ENCODE measurements at places on chromosomes 2 and 18.

- DNase-seq: no peak
These were observed 81.1 kb upstream of the NYAP2 start for GRCh38 chr2:225318440-225318839.

DNA sequence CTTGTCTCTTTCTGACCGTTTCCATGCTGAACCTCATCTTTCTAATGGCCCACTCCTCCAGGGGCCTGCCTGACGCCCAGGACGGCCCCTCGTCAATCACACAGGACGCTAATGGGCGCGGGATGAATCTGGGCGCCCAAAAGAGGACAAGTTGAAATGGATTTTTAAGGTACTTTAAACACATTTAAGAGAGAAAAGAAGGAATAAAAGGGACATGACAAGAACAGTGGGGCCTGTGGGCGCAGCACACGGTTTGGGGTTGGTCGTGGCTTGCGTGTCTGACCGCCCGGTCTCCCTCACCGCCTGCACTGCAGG lies 607 bp upstream of the UBE2F start:
- no peak for DNase-seq

DNA sequence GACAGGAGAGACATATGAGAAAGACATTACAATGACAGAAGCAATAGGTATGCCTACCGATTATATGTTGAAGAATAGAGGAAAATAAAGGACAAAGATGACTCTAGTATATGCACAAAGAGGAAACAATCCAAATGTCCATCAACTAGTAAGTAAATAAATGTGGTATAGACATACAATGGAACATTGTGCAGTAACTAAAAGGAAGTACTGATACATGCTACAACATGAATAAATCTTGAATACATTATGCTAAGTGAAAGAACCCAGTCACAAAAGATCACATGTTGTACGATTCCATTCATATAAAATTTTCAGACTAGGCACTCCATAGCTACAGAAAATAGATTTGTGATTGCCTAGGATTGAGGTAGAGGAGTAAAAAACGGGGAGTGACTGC lies 28.5 kb upstream of the PGAP1 start:
- no peak for DNase-seq

DNA sequence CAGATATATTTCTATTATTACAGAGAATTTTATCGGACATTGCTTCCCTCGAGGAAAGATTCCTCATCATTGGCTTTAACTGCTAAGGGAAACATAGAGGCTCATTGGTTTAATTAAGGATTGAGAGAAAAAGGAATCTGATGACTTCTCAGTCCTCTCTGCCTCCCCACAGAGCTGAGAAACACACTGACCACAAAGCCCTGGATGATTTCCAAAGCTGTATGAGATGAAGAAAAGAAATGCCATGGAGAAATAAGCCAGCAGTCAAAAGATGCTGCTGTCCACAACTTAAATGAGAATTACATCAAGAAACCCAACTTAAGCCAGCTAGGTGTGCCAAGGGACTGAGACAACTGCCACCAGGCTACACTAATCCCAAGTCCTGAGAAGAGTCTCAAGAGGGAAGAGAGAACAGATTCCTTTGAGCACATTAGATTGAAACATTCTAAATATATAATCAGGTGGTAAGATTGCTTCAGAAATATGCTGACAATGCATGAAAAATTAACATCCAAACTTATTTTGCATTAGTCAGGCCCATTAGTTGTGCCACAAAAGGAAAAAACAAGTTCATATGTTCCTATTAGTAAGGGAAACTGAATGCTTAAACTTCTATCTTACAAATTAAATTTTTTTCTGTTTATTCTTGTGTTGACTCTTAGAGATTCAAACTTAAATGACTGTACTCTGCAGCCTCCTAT lies 308.1 kb upstream of the CYRIA start:
- DNase-seq: peak; percentile 1

DNA sequence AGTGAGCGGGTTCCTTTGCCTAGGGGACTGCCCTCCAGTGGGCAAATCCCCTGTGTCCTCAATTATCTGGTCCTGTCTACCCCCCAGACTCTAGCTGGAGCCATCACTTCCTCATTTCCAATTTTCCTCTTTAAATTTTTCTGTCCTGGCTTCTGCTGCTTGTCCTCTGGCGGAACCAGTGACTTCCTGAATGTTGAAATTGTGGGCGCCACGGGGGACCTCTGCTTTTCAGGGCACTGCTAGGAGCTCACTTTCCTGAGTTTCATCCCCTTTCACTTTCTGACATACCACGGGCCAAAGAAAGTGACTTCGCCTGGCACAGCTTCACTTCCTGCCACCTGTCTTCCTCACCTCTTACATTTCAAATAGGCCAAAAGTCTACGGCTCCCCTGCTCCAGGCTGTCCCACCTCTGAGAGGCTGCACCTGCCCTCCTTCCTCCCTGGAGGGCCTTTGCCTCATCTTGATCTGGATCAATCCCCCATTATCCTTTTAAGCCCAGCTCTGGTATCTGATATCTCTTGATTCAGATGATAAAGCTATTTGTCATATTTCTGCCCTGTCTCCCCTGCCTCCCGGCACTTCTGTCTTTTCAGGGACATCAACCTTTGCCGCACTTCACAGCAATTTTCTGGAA lies 1.4 kb upstream of the MARCO start:
- no peak for DNase-seq

DNA sequence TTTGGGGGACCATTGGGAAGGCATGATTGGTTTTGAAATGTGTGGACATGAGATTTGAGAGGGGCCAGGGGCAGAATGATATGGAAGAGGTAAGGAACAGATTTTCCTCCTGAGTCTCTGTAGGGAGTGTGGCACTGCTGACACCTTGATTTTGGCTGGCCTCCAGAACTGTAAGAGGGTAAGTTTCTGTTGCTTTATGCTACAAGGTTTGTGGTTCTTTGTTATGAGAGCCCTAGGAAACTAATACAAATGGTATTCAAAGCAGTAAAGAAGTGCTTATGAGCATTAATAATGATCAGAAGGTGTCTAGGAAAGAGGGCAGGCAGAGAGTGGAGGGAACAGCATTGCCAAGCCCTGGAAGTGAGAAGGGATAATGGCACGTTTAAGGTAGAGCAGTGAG lies 574.3 kb upstream of the NXPH2 start:
- no peak for DNase-seq

GRCh38 chr2:85913884-85914881 lies 25.4 kb upstream of the ST3GAL5 start:
- peak; percentile 82 for DNase-seq

DNA sequence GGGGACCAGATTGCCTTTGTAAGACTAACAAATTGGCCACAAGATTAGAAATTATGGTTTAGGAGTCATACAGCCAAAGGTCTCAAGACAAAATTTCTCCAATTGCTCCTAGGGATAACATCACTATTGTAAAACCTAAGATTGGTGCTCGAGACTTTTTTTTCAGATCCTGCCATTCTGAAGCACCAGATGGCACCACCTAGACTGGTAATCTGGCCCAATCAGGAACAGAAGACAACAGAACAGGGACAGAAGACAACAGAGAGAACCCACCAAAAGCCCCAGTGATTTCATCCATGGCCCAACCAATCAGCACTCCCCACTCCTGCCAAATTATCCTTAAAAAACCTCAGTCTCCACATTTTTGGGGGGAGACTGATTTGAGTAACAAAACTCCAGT lies 66.8 kb downstream of the LINC00305 start:
- no peak for DNase-seq

DNA sequence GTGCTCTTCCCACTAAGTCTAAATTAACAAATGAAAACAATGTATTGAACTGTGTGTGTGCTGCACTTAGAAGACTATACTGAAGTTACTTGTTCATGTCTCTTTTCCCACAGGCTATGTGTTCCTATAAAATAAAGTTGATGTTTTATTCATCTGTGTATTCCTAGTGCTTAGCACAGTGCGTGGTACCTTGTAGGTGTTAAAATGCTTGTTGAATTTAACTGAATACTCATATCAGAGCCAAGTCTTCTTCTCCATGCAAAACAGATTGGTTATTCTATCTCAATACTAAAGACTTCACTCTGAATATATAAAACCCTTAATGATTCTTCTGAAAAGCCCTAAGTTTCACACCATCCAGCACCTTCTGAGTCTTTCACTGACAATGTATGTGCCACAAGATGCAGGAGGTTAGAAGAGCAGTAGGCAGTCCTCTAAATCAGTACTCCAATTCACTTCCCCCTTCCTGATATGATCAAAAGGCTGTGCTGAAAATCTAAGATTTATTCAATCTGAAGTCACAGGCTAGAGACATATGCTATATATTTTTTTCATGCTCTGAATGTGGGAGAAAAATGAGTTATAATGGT lies 231.7 kb upstream of the CCDC150 start:
- DNase-seq: no peak

- no peak for DNase-seq
These were observed 199.5 kb upstream of the MEIS1 start for GRCh38 chr2:66235428-66235827.

GRCh38 chr2:70775141-70775540 lies 7.1 kb upstream of the ADD2 start:
- no peak for DNase-seq

- peak; percentile 94 for DNase-seq
These were observed 349.8 kb downstream of the TNS1 start for GRCh38 chr2:217652761-217653639.

GRCh38 chr2:106057206-106057605 lies 136.9 kb downstream of the UXS1 start:
- DNase-seq: no peak

- DNase-seq: peak; percentile 45
These were observed 120.5 kb downstream of the AGAP1 start for GRCh38 chr2:235614176-235614860.

- DNase-seq: no peak
These were observed 24.7 kb downstream of the SNORC start for GRCh38 chr2:232894746-232895145.

DNA sequence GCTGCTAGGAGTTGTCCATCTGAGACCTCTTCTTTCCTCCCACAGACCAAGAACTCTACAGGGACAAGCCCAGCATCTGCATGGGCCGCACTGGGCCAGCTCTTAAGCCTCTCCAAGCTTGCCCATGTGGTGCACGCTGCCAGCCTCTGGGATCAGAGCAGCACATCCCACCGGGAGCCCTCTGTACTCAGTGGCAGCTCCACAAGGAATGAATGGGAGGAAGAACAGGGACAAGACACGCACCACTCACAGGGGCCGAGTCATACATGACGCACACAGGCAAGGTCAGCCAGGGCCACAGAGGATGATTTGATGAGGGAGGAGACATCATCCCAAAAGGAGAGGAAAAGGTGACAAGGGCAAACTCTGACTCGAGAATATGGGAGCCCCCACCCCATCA lies 268.3 kb downstream of the KLHL29 start:
- no peak for DNase-seq

DNA sequence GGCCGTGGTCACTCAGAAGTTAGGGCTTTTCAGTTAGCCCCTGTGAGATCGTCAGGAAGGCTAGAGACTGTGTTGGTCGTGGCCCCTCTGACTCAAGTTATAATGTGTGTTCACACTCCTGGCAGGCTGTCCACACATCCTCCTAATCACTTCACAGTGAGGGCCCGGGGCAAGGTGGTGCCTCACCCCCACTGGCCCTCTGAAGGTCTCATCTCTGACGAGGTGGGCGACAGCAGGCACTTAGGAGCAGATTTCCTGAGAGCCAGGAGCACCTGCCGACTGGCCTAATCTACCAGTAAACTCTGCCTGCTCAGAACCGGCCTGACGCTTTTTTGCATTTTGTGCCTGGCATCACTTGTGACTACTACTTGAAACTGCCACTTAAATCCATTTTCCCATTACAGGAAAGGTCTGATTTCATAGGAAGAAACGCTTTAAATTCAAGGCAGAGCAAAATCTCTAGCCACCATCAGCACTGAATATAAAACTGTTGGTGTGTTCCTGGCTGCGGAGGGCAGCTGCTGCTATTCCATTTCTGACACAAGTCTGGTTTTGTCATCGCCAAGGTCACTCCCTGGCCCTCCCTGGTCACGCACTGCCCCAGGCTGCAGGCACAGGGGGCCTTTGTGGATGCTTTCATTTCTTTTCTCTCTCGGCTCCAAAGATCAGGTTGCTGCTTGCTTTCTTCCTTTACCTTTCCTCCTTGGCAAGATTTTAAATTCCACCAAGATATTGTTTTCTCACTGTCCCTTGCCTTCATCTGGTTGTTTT lies 48.0 kb downstream of the RAB12 start:
- no peak for DNase-seq

- DNase-seq: no peak
These were observed 155.3 kb downstream of the RAD51AP2 start for GRCh38 chr2:17362956-17363355.

- no peak for DNase-seq
These were observed 12.6 kb upstream of the GALM start for GRCh38 chr2:38653380-38653714.

GRCh38 chr2:206727287-206727686 lies 9.1 kb upstream of the DYTN start:
- no peak for DNase-seq

- peak; percentile 36 for DNase-seq
These were observed 35.7 kb downstream of the THUMPD2 start for GRCh38 chr2:39743269-39743776.

DNA sequence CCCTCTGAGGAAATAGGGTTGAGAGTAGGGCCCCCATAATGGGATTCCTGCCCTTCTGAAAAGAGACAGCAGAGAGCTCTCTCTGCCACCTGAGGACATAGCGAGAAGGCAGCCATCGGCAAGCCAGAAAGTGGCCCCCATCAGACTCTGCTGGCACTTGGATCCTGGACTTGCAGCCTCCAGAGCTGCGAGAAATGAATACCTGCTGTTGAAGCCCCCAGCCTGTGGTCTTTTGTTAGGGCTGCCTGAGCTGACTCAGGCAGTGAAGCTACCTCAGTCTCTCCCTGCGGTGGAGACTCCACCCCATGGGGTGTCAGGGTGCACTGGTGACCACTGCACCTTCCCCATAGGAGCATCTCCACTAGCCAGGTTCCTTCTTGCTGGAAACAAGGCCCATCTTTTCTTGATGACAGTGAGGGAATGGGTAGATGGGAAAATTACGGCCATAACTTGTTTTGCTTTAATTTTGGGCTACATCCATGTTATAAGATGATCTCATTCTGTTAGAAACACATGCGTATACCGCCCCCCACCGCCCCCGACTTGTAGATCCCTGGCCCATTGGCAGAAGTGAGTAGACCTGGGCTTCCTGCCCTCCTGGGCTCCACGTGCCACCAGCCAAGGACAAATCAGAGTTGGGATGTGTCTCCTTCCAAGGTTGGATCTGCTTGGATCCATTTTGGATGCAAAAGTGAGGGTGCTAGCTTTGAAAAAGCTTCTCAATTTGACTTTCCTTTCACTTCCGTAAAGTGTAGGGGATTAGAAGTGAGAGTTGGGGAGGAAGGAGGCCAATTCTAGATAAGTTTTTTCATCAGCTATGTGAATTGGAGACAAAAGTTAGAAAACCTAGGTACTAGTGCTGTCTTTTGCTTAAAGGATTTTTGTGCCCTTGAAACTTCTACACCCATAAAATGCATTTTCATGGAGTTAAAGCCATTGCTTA lies 42.9 kb downstream of the NCK2 start:
- no peak for DNase-seq

GRCh38 chr2:36561237-36561944 lies 36.6 kb downstream of the FEZ2 start:
- DNase-seq: peak; percentile 90

DNA sequence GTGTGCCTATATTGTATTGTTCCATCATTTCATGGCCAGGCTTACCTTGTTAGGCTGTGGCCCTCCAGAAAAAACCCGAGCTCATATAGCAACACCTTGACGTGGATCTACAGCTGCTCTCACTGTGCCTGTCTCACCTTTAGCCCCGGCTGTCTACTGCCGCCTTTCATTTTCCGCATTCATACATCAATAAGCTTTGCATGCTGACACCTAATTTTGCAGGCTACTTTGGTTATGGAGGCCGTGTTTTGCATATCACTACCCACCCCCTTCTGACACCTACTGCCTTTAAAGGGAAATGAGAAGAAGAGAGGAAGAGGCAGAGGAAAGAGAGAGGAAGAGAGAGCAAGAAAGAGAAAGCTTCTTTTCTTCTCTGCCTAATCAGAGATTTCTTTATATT lies 702.9 kb downstream of the BCL11A start:
- no peak for DNase-seq

All from fibroblast of the aortic adventitia (primary cell).